CD8-positive, alpha-beta T cell (primary cell): ENCODE measurements at places on chromosomes 7 and 10. TPM values are rescaled to one million over a fixed set of nuclear protein-coding genes. Genes with fewer than 3 reads are reported as not detected.

DNA sequence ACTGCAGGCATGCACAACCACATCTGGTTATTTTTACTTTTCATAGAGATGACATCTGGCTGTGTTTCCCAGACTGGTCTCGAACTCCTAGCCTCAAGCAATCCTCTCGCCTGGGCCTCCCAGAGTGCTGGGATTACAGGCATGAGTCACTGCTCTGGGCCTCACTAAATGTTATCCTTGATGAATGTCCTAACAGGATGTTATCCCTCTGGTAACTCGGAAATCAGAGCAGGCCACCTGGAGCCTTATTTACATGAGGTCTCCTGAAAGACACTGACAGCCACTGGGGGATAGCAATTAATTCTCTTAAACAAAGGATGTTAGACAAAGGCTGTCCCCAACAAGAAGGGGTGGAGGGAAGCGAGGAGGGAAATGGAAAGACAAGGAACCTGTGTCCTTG lies 4.5 kb upstream of the ZNF438 start:
- DNase-seq = no peak

GRCh38 chr7:144109283-144109682 lies at the start of gene OR2A2:
TSS of gene OR2A2 (plus strand) at chr7:144109583. CDS start at chr7:144109583, 0 bp downstream.
- no peak for DNase-seq

DNA sequence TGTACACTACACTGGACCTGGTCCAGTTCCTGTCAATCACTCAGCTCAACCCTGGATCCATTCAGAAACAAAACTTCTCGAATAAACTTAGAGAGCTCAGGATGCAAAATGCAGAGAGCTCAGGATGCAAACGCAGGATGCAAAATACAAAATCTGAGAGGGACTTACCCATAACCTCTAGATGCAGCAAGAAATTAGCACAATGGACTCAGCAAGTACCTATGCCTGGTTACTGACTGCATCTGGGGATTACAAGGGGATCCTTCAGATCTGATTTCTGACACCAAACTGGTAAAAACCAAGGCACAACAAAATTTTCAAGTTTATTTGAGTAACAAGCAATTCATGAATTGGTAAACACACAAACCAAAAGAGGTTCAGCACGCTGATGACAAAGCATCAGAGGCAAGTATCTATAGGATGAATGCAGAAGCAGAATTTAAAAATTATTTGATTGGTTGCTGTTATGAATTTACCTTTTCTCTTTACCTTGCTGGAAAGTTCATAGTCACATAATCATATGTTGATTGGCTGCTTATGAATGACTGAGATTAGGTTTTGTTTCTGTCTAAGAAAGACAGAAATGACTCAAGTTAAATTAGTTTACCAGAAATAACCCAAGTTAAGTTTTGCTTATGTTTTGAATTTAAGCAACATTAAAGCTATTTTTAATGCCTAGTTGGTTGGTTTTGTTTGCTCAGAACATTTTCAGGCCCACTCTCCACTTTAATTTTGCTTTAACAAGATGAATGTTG lies 11.4 kb downstream of the GIMAP6 start:
- no peak for DNase-seq

- DNase-seq = no peak
Measured at GRCh38 chr10:2893991-2894390, 173.4 kb upstream of the PFKP start.

GRCh38 chr10:103584216-103585010 lies 90.9 kb downstream of the NEURL1 start:
- DNase-seq = peak; percentile 57

The CCDC146 gene
- 13.4 TPM for total RNA-seq

The CYP2E1 gene
- 0.73 TPM for total RNA-seq
